ENCODE measurements at places on chromosomes 1 and 21.

- DNase-seq, result no peak
These were observed 91.1 kb upstream of the ZBTB18 start for GRCh38 chr1:243959998-243960397.

DNA sequence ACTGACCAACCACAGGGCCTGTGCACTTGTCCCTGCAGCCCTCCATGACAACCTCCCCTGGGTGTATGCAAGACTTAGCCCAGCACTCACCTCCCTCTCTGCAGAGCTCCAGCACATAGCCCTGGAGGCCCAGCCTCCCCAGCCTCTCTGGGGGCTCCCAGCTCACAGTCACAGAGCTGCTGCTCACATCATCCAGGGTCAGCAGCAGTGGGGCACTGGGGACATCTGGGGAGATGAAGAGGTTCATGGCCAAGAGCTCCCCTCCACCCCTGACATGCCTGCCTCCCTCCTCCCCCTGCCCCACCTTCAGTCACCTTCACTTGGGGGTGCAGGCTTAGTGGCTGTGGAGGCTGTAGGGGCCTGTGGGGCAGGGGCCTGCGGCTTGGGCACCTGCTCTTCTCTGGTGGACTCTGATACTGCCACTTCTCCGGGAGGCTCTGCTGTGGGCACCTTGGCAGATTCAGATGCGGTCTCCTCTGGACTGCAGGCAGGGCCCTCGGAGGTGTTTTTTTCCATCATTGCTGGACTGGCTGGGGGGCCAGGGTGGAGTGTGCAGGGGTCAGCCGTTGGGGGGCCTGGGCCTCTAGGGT is at the start of gene MYBPH:
MYBPH (minus strand) TSS at position 590 of the 590 bp plus-strand sequence; CDS start at position 519, 71 bp downstream.
- DNase-seq, result no peak

- no peak for DNase-seq
These were observed 10.6 kb downstream of the RHBG start for GRCh38 chr1:156379420-156380165.

DNA sequence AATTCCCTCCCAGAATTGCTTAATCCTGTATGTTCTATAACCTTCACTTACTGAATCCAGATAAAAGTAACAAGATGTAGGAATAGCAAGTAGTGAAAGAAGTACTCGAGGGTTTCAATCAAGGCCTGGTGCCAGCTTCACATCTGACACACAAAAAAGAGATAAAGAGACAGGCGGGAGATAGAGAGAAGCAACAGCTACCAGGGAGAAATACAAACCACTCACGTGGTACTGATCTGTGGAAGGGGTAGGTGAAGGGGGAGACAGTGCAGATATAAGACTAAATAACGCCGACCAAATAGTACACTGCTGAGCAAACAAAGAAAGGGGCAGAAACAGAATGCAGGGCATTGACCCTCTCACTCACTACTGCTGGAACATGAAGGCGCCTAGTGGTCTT is 295.2 kb downstream of the NEGR1 start:
- DNase-seq, result no peak

GRCh38 chr1:10782491-10783244 is 13.8 kb downstream of the CASZ1 start:
- no peak for DNase-seq

GRCh38 chr1:176073524-176074157 is 133.4 kb downstream of the COP1 start:
- no peak for DNase-seq

DNA sequence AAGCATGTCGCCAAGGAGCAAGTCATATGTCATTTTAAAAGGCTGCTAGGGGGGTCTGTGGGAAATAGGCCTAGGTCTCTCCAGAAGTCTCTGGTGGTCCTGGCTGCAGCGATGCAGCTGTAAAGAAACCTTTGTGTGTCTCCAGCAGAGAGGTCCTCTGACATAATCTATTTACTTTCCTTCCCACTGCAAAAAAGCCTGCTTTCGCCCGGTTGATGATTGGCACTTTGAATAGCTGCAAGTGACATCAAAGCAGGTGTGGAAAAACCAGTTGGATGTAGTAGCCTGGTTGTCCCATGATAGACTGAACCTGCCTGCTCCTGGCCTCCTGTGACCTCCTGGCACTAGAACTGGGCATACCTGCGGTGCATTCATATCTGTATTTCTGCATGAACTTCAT is 13.8 kb downstream of the RASSF5 start:
- no peak for DNase-seq

GRCh38 chr1:205575294-205575885 is 56.4 kb downstream of the ELK4 start:
- no peak for DNase-seq

DNA sequence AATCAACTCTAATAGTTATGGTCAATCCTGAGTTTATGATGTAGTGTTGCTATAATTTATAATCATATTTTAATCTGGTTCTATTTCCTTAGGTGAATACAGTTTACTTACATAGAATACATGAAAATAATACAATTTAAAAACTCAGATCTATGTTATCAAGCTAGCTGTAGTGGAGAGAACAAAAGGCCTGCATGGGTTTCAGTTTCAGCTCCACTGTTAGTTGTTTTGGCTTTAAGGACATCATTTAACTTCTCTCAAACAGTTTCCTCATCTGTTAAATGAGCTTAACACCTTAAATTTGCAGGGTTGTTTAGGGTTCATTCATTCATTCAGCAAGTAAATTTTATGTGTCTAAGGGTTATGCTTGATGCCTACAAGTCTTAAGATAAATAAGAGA is 98.4 kb upstream of the KIAA1614 start:
- no peak for DNase-seq

DNA sequence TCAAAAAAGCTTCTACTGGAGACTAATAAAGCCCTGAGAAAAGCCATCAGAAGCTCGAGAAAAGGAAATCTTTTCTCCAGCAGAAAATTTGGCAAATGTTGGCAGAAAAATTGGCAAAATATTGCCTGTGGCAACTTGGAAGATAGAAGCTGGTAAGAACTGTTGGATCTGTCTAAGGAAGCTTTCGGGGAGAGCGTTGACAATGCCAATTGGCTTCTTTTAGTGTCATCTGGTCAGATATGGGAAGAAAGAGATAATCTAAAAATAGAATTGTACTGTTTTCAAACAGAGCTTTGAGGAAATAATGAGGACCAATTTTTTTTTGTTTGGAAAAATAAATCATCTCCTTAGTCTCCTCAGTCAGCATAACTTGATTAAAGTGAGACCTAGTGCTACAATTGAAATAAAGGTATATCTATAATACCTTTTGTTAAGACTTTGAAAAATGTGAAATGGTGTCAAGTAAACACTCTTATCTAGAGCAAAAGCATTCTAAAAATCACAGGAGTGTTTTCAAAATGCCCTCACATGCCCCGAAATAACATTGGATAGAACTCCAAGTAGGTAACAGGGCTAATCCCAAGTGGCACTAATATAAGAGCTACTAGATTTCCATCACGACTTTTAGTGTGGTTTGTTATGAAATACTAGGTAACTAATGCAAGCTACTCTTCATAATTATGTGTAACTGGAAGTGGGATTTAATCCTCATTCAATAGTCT is 882.2 kb upstream of the B3GALT2 start:
- DNase-seq, result no peak

- DNase-seq, result no peak
These were observed 15.0 kb downstream of the CDKN2C start for GRCh38 chr1:50985094-50985493.

- DNase-seq, result no peak
These were observed 868 bp downstream of the PPP1R12B start for GRCh38 chr1:202349206-202349928.

GRCh38 chr1:79787631-79788030 is 781.1 kb upstream of the ADGRL4 start:
- DNase-seq, result no peak

- no peak for DNase-seq
These were observed 837 bp downstream of the NDUFS5 start for GRCh38 chr1:39026866-39027507.

GRCh38 chr1:32291145-32291707 is 657 bp upstream of the HDAC1 start:
- no peak for DNase-seq

GRCh38 chr1:180141381-180141934 is 13.2 kb upstream of the QSOX1 start:
- no peak for DNase-seq

- no peak for DNase-seq
These were observed 30.6 kb upstream of the MCOLN3 start for GRCh38 chr1:85078903-85079302.

GRCh38 chr1:38923607-38924006 is 18.0 kb downstream of the RHBDL2 start:
- DNase-seq, result no peak

DNA sequence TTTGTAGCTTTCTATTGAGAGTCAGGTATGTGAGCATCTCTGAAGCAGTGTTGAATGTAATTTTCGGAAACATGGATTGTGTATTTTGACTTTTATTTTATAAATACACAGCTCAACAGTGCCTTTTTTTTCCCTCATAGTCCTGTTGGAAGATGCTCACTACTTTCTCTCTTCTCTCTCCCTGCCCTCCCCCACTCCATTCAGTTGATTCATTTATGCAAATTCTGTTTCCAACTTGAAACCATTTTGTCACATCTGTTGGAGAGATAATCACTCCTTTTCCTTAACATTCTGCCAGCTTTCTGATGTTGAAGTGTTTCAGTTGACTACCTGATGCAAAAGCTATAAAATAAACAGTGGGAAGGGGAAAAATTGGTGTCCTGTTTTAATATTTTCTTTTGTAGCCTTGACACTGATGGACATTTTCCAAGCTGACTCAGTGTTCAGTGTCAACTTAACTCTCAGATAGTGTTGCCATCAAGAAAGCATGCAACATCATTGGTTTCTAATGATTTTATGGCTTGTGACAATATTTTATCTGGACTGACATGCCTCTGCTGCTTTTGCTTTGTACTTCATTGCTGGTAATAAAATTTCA is 194.5 kb downstream of the HS2ST1 start:
- DNase-seq, result no peak

GRCh38 chr1:56533197-56533596 is 46.2 kb downstream of the PLPP3 start:
- DNase-seq, result no peak

DNA sequence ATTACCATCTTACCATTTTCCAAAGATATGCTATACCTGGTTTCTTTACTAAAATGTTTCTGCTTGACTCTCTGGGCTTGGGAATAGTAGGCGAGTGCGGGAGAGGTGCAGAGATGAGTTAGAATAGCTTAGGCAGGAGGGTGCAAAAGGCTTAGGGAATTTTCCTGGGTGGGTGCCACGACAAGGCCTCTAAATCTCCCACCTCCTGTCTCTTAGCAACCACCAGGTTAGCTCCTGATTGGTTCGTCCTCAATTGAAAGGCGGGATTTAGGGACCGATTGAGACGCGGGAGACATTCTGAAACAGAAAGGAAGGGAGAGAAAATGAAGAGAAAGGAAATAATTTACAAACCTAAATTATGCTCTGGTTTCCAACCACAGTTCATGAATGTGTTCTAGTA is 3.1 kb downstream of the ACKR1 start:
- no peak for DNase-seq

GRCh38 chr1:67626090-67626860 is 58.7 kb upstream of the GADD45A start:
- DNase-seq, result no peak

DNA sequence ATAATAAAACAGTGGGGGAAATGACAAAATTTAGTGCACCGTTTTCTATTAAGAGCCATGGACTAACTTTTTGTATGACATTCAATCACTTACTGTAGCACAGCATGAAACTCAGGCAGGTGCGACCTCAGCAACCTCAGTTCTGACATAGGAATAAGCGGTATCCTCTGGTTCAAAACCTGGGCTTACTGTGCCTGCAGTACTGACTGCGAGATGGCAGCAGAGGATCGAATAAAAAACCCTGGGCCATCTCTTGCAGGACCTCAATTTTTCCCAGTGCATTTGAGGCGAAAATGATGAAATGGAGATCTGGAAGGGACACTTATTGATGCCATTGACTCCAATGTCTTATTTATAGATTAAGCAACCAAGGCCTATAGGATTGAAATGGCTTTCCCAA is 214.7 kb downstream of the ADGRL2 start:
- no peak for DNase-seq

DNA sequence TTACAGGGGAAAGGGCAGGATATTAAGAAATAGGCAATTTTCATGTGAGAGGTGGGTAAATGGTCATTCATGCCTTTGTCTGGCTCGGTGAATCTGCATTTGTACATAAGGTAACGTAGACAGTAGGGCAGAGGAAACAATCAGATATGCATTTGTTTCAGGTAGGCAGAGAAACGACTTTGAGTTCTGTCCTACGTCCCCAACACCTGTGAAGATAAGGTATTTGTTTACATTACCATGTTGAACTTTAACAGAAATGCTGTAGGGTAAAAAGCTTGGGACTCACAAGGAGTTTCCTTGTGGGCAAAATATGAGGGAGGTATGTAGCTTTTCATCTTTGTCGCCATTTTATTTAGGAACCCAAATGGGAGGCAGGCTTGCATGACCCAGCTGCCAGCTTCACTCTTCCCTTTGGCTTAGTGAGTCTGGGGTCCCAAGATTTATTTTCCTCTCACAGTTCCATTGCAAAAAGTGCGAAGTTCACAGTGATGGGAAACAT is 31.4 kb downstream of the B3GALT5 start:
- DNase-seq, result no peak

DNA sequence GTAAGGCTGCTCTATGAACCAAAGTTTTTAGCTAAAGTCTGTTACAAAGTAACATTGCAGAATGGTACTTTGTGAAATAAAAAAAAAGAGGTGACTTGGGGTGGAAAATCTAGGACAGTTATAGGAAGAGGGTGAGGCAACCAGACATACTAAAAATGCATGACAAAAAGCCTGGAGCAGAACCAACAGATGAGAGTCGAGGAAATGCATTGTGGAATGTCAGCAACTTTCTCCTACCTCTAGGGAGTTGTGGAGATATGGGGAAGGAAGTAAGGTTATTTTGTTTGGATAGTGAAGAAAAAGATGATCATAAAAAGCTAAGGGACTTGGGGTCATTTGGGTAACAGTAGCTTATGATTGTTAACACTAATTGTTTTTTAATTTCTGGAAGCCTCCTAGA is 295.6 kb downstream of the S1PR1 start:
- no peak for DNase-seq

GRCh38 chr1:39081271-39082009 is 55.3 kb downstream of the NDUFS5 start:
- DNase-seq, result no peak

GRCh38 chr21:42666925-42667324 is 13.5 kb downstream of the PDE9A start:
- DNase-seq, result no peak

- DNase-seq, result no peak
These were observed 275.8 kb upstream of the ST6GALNAC5 start for GRCh38 chr1:76591461-76591860.

DNA sequence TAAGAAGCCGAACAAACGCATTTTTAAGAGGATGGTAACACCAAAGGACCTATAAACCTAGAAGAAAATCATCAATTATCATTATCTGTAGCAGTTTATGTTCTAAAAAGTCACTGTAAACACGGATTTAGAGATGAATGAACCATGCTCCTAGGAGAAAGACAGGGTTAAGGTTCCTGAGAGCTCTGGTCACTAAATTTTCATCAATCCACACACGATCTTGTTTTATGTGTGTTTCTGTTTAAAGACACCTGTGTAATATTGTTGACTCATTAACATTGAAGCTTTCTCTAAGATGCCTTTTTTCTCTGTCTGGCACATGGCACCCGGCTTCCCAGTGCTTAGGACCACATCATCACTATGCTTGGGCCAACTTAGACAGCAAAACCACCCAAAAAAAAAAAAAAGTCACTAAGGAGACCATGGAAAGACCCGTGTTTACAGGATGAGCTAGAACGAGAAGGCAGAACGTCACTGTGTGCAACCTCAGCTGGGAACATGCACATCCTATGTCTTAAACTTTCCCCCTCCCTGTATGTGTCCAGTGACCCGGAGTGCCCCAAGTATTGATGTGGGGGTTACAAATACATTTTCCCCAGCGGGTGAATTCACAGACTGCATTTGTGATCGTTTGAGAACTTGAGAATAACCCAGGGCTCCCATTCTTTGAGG is 55.8 kb upstream of the PDE9A start:
- no peak for DNase-seq
